ENCODE measurements at places on chromosomes 12 and 14.

DNA sequence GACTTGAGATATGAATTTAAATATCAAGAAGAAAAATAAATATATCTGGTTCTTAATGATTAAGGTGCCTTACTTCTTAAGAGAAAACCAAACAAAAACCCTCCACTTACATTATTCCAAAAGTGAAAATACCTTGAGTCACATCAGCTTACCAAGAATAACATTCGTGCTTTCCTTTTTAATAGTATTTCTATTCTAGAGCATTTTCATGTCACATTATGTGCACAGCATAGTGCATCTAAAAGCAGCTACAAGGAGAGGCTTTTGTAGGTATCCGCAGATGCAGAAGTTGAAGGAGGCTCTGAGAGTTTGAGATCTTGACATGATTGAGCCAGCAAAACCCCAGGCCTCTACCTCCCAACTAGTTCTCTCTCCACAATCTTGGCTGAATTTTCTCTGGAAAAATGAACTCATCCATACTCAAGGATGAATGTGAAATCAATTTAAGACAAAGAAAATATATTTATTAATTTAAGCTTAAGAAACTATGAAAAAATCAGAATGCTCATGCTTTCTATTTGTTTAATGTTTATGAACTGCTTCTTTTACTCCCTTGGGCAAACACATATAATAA, 275.0 kb downstream of the AKAP6 start:
- DNase-seq: no peak

DNA sequence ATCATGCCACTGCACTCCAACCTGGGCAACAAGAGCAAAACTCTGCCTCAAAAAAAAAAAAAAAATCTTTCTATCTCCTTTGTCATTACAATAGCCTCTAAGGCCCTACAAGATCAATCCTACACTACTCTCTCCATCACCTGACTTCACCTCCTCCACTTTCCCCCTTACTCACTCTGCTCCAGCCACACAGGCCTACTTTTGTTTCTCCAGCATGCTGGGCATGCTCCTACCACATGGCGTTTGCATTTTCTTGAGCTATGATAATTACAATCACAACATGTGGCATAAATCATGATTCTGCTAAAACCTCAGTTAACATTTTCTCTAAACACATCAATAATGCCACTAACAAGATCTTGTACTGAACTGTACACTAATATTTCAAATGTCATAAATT, 7.8 kb downstream of the PPP1R13B start:
- no peak for DNase-seq

DNA sequence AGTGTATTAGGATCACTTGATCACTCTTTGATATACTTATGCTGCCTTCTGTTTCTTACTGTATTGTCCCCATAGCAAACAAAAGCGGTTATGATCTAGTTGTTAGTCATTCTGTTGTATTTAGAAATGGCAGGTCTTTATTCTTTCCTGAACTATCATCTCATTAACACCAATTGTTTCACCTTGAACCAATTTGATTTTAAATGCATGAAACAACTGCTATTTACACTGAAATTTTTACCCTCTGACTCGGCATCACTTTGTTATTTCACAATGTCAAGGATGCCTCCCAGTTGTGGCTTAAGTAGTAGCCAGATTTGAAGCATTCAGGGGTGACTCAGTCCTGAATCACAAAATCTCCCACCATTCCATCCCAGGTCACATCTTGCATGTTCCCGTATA, 303.5 kb downstream of the EGLN3 start:
- no peak for DNase-seq

- DNase-seq: no peak
Measured at GRCh38 chr14:32397861-32398640, 69.0 kb downstream of the AKAP6 start.

DNA sequence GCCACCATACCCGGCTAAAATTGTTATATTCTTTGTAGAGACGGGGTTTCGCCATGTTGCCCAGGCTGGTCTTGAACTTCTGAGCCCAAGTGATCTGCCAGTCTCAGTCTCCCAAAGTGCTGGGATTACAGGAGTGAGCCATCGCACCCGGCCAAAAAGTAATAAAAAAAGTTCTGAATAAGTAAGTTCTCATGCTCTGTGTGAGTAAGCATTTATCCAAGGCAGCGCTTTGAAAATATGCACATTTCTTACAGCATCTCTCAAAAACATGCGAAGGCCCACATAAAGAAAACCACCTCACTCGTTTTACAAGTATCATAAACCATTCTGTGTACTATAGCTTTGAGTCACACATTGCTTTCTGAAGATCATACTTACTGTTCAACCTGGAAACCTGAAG, 8.6 kb downstream of the GIT2 start:
- DNase-seq: no peak

GRCh38 chr12:76855271-76855670, 23.5 kb downstream of the CSRP2 start:
- no peak for DNase-seq
